ENCODE measurements at places on chromosomes 5 and 9. TPM values are rescaled to one million over a fixed set of nuclear protein-coding genes. Genes with fewer than 3 reads are reported as not detected.

GRCh38 chr9:117164512-117164911 is 250.3 kb downstream of the ASTN2 start:
- no peaks in the 10 kb centered on the region for H3K4me1 ChIP-seq
- H3K27me3 ChIP-seq: no peaks in the 10 kb centered on the region
- no peak overlapping the region for H3K4me3 ChIP-seq
- no peak overlapping the region for H3K27ac ChIP-seq
- no peak for DNase-seq

DNA sequence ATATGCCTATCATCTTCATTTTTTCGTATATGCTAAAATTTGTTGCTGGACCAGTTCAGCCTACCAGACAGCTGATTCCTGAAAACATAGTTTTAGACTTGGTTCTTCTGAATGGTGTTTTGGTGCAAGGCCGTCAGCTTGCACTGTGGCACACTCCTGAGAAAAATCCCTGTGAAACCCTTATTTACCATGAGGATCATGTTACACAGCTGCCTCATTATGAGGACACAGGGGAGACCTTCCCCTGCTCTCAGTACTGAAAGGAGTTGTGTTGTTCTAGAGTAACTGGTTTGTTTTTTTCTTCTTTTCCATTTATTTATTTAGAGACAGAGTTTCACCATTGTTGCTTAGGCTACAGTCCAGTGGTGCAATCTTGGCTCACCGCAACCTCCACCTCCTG is 37.6 kb downstream of the MAST4 start:
- H3K27me3 ChIP-seq: no peaks in the 10 kb centered on the region
- no peaks in the 10 kb centered on the region for H3K36me3 ChIP-seq
- no peak overlapping the region for H3K27ac ChIP-seq
- no peak for DNase-seq
- H3K4me1 ChIP-seq: no peaks in the 10 kb centered on the region

DNA sequence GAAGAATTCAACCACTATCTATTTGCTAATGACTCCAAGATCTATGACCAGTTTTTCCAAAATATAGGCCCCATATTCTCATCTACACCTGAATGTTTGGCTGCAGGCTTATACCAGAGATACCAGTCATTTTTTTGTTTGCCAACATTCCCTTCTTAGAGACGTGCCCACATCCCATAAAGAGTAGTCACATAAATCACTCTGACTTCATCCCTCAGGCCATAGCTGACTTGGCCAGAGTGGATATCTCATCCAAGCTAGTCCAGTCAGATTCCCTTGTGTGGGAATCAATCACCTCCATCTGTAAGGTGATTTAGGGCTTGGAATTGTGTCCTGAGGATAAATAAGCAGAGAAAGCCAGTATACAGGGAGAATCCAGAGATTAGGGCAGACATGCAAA is 124.3 kb upstream of the SLC24A2 start:
- H3K4me3 ChIP-seq: no peak overlapping the region
- no peaks in the 10 kb centered on the region for H3K27me3 ChIP-seq
- no peak for DNase-seq
- no peaks in the 10 kb centered on the region for H3K4me1 ChIP-seq

DNA sequence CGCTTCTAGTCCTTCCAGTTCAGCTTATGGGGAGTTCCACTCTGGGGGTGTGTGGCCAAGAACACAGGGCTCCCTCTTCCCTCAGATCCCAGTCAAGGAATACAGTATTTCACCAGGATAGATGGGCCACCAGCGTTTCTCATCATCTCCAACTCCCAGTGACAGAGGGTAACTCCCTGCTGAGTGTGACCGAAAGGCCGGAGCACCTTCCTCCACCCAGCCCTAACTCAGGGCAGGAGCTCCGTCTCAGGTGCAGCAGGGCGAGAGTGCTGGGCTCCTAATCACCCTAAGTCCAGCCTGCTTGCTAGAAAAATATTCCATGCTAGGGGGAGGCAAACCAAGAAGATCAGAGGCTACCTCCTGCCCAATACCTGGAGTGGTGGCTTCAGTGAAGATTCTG is 102.6 kb downstream of the ADAMTS2 start:
- H3K4me3 ChIP-seq: no peak overlapping the region
- H3K4me1 ChIP-seq: no peaks in the 10 kb centered on the region
- H3K27ac ChIP-seq: no peak overlapping the region
- DNase-seq: no peak
- no peaks in the 10 kb centered on the region for H3K36me3 ChIP-seq

GRCh38 chr9:124218987-124219461 is 38.7 kb upstream of the NEK6 start:
- H3K4me1 ChIP-seq: peaks cover 62% of the 10 kb centered on the region
- H3K27ac ChIP-seq: no peak overlapping the region
- H3K27me3 ChIP-seq: no peaks in the 10 kb centered on the region
- no peaks in the 10 kb centered on the region for H3K36me3 ChIP-seq
- DNase-seq: no peak
- no peak overlapping the region for H3K4me3 ChIP-seq

Gene MAP3K1
- total RNA-seq: 62.5 TPM

Gene TRIM7
- 3.4 TPM for total RNA-seq

Gene SPDL1
- total RNA-seq: 4.3 TPM

GRCh38 chr5:134490255-134490924 is 35.1 kb upstream of the JADE2 start:
- no peaks in the 10 kb centered on the region for H3K27me3 ChIP-seq
- H3K4me3 ChIP-seq: no peak overlapping the region
- no peak for DNase-seq
- H3K36me3 ChIP-seq: no peaks in the 10 kb centered on the region

- H3K36me3 ChIP-seq: no peaks in the 10 kb centered on the region
- H3K4me1 ChIP-seq: peaks cover 7% of the 10 kb centered on the region
- H3K27ac ChIP-seq: no peak overlapping the region
- no peaks in the 10 kb centered on the region for H3K27me3 ChIP-seq
- no peak for DNase-seq
- no peak overlapping the region for H3K4me3 ChIP-seq
Measured at GRCh38 chr5:14834584-14835550, 36.7 kb downstream of the ANKH start.

Gene OMD
- not detected for total RNA-seq

DNA sequence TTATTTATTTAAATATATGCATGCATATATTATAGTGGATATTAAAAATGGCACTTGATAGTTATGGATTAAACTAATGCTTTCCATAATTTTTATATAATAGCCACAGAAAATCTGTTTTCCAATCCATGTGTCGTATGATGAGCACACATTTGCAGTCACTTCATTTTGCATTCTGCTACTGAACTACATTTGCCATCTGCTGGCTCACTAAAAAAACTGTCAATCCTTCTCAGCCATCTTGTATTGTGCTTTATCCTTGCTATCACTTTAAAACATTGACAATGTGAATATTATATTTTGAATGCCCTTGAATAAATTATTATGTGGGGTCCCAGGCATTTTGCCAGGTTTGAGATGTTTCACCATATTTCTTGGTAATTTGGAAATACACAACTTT is 586.6 kb downstream of the DNAH5 start:
- no peaks in the 10 kb centered on the region for H3K4me1 ChIP-seq
- H3K27me3 ChIP-seq: no peaks in the 10 kb centered on the region
- DNase-seq: no peak

Gene CTNND2
- 0.20 TPM for total RNA-seq

- H3K4me3 ChIP-seq: peak overlapping the region; percentile 31
- H3K36me3 ChIP-seq: peaks cover 35% of the 10 kb centered on the region
- no peak overlapping the region for H3K27ac ChIP-seq
- peaks cover 12% of the 10 kb centered on the region for H3K4me1 ChIP-seq
- DNase-seq: no peak
- H3K27me3 ChIP-seq: no peaks in the 10 kb centered on the region
Measured at GRCh38 chr5:72308853-72309191, 11.2 kb downstream of the MRPS27 start.

- H3K4me1 ChIP-seq: no peaks in the 10 kb centered on the region
- no peak for DNase-seq
- H3K27ac ChIP-seq: no peak overlapping the region
- H3K36me3 ChIP-seq: no peaks in the 10 kb centered on the region
- no peak overlapping the region for H3K4me3 ChIP-seq
- no peaks in the 10 kb centered on the region for H3K27me3 ChIP-seq
Measured at GRCh38 chr5:102421647-102422046, 77.2 kb downstream of the SLCO6A1 start.

GRCh38 chr5:177361418-177362291 is 3.9 kb downstream of the RGS14 start:
- H3K36me3 ChIP-seq: peaks cover 39% of the 10 kb centered on the region
- peak overlapping the region; percentile 82 for H3K27ac ChIP-seq
- peak overlapping the region; percentile 61 for H3K4me3 ChIP-seq

DNA sequence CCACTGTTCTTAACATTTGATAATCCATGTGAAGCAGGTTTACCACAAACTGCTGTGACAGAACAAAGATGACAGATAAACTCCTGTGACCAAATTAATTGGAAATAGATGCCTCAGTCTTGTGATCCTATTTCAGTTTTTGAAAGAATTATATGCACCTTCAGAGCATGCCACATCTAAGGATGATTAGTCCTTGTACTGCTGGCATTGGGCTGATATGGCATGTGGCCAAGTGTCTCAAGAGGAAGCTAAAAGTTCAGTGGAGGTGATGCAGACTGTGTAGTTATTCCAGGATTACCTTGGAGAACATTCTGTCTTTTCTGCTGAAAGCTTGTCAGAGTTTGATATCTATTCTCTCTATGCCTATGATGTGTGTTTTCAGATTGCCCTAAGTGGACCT is 314.4 kb upstream of the EFNA5 start:
- H3K36me3 ChIP-seq: no peaks in the 10 kb centered on the region
- DNase-seq: no peak

GRCh38 chr9:16824545-16825330 is 45.7 kb downstream of the BNC2 start:
- no peak overlapping the region for H3K27ac ChIP-seq
- no peak overlapping the region for H3K4me3 ChIP-seq
- DNase-seq: no peak
- H3K36me3 ChIP-seq: no peaks in the 10 kb centered on the region
- H3K4me1 ChIP-seq: no peaks in the 10 kb centered on the region

- DNase-seq: no peak
- no peaks in the 10 kb centered on the region for H3K36me3 ChIP-seq
- no peaks in the 10 kb centered on the region for H3K4me1 ChIP-seq
- no peak overlapping the region for H3K27ac ChIP-seq
- no peaks in the 10 kb centered on the region for H3K27me3 ChIP-seq
Measured at GRCh38 chr9:75993434-75993833, 103.0 kb downstream of the PCSK5 start.

GRCh38 chr9:27151693-27152404 is 42.8 kb downstream of the TEK start:
- H3K36me3 ChIP-seq: no peaks in the 10 kb centered on the region
- no peak overlapping the region for H3K4me3 ChIP-seq
- no peak overlapping the region for H3K27ac ChIP-seq
- DNase-seq: no peak
- H3K27me3 ChIP-seq: no peaks in the 10 kb centered on the region

Gene KCNIP1
- not detected for total RNA-seq

Gene GABRA6
- not detected for total RNA-seq

DNA sequence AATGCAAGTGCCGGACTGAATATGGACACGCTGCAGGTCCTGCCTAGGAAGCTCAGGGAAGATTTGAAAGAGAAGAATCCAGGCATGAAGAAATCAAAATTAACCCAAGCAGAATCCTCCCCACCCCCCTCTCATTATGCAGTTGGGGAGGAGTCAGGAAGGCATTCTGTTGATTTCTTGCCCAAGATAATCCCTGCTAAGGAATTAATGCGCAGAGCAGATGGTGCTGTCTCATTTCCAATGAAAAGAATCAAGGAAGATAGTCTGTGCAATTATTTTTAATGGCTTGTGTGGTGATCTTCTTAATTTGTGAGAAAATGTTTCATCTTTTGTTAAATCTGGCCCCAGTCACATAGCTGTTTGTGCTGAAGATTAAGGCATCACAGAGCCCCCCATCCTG is 145.0 kb downstream of the ZNF462 start:
- H3K4me3 ChIP-seq: no peak overlapping the region
- no peaks in the 10 kb centered on the region for H3K36me3 ChIP-seq
- H3K27me3 ChIP-seq: no peaks in the 10 kb centered on the region
- no peak for DNase-seq
- no peaks in the 10 kb centered on the region for H3K4me1 ChIP-seq

DNA sequence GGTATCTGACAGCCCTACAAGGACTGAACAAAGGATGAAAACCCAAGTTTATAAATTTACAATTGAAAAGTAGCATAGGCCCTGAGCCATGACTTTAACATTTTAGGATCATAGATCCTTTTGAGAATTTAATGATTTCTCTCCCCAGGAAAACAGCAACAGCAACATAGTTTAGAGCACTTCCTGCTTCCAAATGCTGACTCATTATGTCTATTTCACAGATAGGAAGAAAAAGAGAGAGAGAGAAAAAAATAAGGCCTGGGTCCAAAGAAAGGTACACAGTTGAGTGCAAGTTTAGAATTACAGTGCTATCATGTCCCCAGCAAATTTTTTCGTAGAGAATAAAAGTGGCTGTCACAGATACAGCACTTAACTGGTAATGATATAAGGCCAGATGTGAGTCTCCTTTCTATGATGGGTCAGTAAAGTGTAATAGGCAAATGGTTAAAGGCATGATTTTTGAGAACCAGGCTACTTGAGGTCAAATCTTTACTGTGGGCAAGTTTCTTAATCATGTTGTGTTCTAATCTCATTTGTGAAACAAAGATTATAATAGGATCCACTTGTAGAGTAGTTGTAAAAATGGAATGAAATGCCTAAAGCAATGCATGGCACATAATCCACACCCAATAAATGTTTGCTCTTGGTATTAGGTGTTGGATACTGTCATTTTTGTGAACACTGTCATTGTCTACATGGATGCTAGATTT is 12.3 kb upstream of the PPP2R2B start:
- no peaks in the 10 kb centered on the region for H3K4me1 ChIP-seq
- H3K27me3 ChIP-seq: no peaks in the 10 kb centered on the region

Gene CATSPER3
- total RNA-seq: 0.56 TPM

Gene TMOD1
- 0.47 TPM for total RNA-seq

Gene CDO1
- total RNA-seq: 0.19 TPM

DNA sequence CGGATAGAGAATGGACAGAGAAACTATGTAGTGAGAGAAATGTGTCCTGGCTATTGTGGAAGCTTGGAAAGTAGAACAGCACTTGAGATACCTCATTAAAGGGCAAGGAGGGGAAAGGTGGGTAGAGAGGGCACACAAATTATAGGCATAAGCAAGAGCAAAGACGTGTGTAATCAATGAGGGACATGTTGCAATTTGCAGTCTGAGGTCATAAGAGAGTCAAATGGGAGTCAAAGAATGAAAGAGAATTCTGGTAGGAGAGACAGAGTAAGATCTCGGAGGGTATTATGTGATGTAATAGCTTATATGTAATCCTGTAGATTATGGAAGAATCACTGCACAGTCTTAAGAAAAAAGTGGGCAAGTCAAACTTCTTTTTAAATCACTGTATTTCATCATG is 312.0 kb upstream of the RGMB start:
- no peak overlapping the region for H3K4me3 ChIP-seq
- no peak for DNase-seq
- no peaks in the 10 kb centered on the region for H3K4me1 ChIP-seq

Gene FAM221B
- not detected for total RNA-seq

Gene ABITRAM
- 11.7 TPM for total RNA-seq

Gene GADD45G
- total RNA-seq: 15.6 TPM
